ENCODE measurements at places on chromosomes 5 and 9. TPM values are rescaled to one million over a fixed set of nuclear protein-coding genes. Genes with fewer than 3 reads are reported as not detected.
A peak's percentile ranks its signal among the peaks of the same experiment; 100 is the strongest.

The STK32A gene
- 6.2 TPM for total RNA-seq

GRCh38 chr5:163439092-163439425 is 1.7 kb downstream of the CCNG1 start:
- DNase-seq = no peak
- peaks cover 21% of the 10 kb centered on the region for H3K36me3 ChIP-seq
- peaks cover 9% of the 10 kb centered on the region for H3K4me1 ChIP-seq
- no peak overlapping the region for H3K27ac ChIP-seq
- H3K27me3 ChIP-seq = no peaks in the 10 kb centered on the region
- H3K4me3 ChIP-seq = peak overlapping the region; percentile 82

The ARHGEF28 gene
- total RNA-seq = 15.1 TPM

GRCh38 chr5:151347369-151347768 is at the start of gene SLC36A2:
Gene SLC36A2, minus strand, starts transcription at chr5:151347559. Its CDS starts 99 bp downstream, at chr5:151347460.
- no peaks in the 10 kb centered on the region for H3K4me1 ChIP-seq
- no peaks in the 10 kb centered on the region for H3K27me3 ChIP-seq
- H3K4me3 ChIP-seq = no peak within 1 kb of the TSS
- no peak for DNase-seq
- no peaks in the 10 kb centered on the region for H3K36me3 ChIP-seq
- no peak within 1 kb of the TSS for H3K27ac ChIP-seq

DNA sequence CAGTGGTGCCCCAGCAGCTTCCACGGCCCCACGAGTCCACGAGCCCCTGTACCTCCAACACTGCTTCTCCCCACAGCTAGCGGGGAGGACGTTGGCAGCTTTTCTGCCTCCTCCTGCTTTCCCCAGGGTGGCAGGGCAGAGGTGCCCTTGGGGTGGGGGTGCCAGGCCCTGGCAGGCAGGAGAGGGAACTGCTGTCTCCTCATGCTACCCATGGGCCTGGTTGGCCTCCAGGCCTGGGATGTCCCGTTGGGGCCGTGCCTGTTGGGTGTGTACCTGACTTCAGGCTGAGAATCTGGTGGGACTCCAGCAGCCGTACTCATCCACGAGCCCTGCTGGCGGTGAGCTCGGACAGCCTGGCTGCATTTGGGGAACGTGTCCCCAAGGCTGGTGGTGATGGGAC is 27.3 kb downstream of the RXRA start:
- H3K4me1 ChIP-seq = peaks cover 5% of the 10 kb centered on the region
- H3K27ac ChIP-seq = no peak overlapping the region
- no peaks in the 10 kb centered on the region for H3K36me3 ChIP-seq
- DNase-seq = no peak

- peak overlapping the region; percentile 70 for H3K27ac ChIP-seq
- DNase-seq = peak; percentile 68
- peaks cover 15% of the 10 kb centered on the region for H3K4me1 ChIP-seq
- no peaks in the 10 kb centered on the region for H3K27me3 ChIP-seq
Measured at GRCh38 chr9:110049699-110050450, 158.1 kb downstream of the C9orf152 start.

DNA sequence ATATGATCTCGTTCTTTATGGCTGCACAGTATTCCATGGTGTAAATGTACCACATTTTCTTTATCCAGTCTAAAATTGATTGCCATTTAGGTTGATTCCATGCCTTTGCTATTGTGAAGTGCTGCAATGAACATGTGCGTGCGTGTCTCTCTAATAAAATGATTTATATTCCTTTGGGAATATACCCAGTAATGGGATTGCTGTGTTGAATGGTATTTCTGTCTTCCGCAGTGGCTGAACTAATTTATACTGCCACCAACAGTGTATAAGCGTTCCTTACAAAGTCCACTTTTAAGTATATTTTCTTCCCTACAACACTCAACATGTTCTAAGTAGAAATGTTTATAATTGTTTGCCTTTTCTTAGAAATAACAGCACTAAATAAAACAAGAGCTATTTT is 521.9 kb downstream of the DTWD2 start:
- DNase-seq = no peak
- H3K27me3 ChIP-seq = no peaks in the 10 kb centered on the region
- H3K36me3 ChIP-seq = no peaks in the 10 kb centered on the region
- no peaks in the 10 kb centered on the region for H3K4me1 ChIP-seq
- no peak overlapping the region for H3K27ac ChIP-seq

DNA sequence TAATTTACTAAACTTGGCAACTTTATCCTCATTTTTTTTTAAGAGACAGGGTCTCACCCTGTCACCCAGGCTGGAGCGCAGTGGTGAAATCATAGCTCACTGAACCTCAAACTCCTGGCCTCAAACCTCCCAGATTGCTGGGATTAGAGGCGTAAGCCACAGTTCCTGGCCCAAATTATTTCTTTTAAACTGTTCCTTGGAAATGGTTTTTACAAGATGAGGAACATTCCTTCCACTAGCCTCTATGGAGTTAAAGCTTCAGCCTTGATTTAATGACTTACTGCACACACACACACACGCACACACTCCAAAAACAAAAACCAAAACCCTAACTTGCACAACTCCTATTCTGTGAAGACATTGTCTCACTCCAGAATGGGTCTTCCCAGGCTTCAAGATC is 77.2 kb upstream of the TARS1 start:
- H3K4me1 ChIP-seq = no peaks in the 10 kb centered on the region
- DNase-seq = no peak
- H3K27ac ChIP-seq = peak overlapping the region; percentile 84
- no peaks in the 10 kb centered on the region for H3K27me3 ChIP-seq

- H3K27ac ChIP-seq = peak overlapping the region; percentile 71
- H3K27me3 ChIP-seq = no peaks in the 10 kb centered on the region
- H3K4me1 ChIP-seq = peaks cover 17% of the 10 kb centered on the region
- no peaks in the 10 kb centered on the region for H3K36me3 ChIP-seq
Measured at GRCh38 chr5:78573318-78573717, 75.3 kb downstream of the LHFPL2 start.

The TAF11L10 gene
- not detected for total RNA-seq

DNA sequence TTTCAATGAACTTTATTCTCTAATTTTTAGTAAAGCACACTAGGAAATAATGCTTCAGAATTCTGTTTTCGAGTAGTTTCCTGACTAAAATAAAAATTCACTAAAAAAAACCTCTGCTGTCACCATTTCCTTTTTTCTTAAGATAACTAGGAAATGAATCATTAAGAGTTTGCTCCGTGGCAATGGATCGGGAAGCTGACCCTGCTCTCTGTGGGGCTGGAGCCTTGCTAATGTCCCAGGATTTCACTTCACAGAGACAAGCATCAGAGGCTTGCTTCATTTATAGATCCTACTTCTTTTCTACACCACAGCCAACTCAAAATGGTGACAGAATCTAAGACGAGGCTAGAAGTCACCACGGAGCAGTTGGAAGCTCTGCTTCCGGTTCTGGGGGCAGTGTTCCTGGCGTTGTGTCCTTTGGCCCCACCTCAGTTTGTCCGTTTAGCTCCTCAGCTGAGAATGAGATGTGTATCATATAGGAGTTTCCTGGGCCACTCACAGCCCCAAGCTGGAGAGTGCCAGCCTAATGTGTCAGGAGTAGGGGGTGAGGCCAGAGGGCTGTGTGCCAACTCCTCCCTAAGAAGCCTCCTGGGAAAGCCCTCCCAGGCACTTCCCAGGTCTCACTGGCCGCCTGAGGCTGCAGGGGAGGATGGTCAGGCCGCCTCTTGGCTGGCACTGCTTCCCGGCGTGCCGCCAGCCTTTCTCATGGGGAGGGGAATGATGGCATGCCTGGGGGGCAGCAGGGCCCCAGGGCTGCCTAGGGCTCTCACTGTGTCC is 19.6 kb downstream of the TENT4A start:
- H3K27me3 ChIP-seq = no peaks in the 10 kb centered on the region
- peaks cover 46% of the 10 kb centered on the region for H3K4me1 ChIP-seq
- peak overlapping the region; percentile 44 for H3K4me3 ChIP-seq
- peak; percentile 83 for DNase-seq
- H3K36me3 ChIP-seq = peaks cover 4% of the 10 kb centered on the region

The PDZD2 gene
- 8.1 TPM for total RNA-seq

The ARL14EPL gene
- total RNA-seq = not detected

DNA sequence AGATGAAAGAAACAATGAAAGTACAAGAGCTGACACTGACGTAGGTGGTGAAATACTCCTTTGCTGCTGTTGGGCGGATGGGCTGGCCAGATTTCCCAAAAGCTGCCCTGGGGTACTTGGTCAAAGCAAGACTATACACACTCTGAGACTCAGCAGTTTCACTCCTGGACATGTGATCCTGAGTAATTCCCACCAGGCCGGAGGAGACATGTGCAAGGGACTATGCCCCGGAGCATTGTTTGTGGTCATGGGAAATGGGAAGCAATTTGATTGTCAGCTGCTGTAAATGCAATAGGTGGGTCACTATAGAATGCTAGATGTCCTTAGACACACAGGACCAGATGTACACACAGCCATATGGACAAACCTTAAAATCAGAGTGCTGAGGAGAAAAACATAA is 116.1 kb downstream of the DCP2 start:
- no peaks in the 10 kb centered on the region for H3K36me3 ChIP-seq
- no peak overlapping the region for H3K4me3 ChIP-seq
- no peak for DNase-seq
- H3K4me1 ChIP-seq = peaks cover 22% of the 10 kb centered on the region
- no peak overlapping the region for H3K27ac ChIP-seq

The CLIC3 gene
- total RNA-seq = 2.8 TPM

DNA sequence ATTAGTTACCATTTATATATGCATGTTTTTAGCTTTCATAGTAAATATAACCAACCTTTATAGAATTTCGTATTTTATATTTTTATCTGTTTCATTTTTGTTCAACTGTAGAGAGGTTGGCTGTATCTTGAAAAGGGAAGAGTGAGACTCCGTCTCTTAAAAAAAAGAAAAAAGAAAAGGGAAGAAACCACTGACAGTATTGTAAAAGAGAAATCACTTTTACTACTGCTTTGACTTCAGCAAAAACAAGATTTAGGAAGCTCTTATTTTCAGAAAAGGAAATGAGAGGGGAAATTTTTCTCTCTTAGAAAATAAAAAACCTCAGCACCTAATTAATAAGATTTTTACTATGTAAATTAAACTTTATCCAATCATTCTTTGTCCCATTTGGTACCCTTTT is 14.4 kb downstream of the POLK start:
- peaks cover 17% of the 10 kb centered on the region for H3K4me1 ChIP-seq
- H3K4me3 ChIP-seq = no peak overlapping the region
- no peak for DNase-seq
- no peak overlapping the region for H3K27ac ChIP-seq
- H3K27me3 ChIP-seq = no peaks in the 10 kb centered on the region

GRCh38 chr5:144972317-144972716 is 801.6 kb downstream of the KCTD16 start:
- H3K4me3 ChIP-seq = no peak overlapping the region
- no peak overlapping the region for H3K27ac ChIP-seq
- H3K4me1 ChIP-seq = no peaks in the 10 kb centered on the region
- H3K27me3 ChIP-seq = no peaks in the 10 kb centered on the region
- H3K36me3 ChIP-seq = no peaks in the 10 kb centered on the region

DNA sequence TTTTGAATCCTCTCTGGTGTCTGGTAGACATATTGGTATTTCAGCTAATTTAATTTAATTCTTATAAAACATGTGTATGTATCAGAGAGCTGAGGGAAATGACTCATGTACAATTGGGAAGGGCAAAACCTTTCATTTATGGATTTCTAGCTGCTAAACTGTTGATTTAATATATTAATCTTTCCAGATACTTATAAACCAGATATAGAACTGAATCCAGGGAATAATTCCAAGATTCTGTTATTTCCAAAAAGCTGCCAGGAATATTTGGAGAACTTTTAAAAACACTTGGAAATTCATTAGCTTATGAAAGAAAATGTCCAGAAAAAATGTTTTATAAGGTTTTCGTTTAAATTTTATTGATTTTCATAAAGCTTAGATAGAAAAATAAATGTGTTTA is 295.5 kb downstream of the YTHDC2 start:
- peaks cover 6% of the 10 kb centered on the region for H3K4me1 ChIP-seq
- H3K27ac ChIP-seq = peak overlapping the region; percentile 61
- no peak for DNase-seq

The IFNA2 gene
- total RNA-seq = not detected

All from ascending aorta (tissue), 2 donors.